ENCODE measurements at places on chromosomes 1 and 21.

- no peak for DNase-seq
Measured at GRCh38 chr1:230219174-230220067, 152.4 kb downstream of the GALNT2 start.

- no peak for DNase-seq
Measured at GRCh38 chr1:185808631-185809030, 74.4 kb downstream of the HMCN1 start.

DNA sequence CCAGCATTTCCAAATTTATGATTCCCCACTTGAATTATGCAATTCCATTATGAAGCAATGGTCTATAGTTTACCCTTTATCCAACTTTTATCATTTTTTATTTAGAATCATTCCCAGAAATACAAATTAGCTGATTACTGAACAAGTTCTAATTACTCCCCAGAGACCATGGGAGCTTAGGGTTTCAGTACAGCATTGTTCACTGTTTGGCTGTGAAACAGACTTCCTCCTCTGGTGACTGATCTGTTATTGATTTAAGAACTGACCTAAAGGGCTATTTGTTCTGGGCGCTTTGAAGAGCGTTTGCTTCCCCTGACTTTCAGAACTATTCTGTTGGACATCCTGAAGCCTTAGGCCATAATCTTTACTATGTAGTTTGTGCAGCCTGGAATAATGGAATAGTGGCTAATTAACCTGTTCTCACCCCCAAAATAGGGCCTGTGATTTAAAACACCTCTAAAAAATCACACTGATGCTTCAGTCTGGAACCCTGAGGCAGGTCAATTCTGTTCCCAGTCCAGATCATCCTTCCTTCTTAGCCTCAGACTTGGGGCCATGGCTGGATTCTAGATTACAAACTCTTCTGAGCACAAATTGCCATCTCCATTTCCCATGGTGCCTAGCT, 58.7 kb downstream of the ALG14 start:
- DNase-seq, result no peak

GRCh38 chr1:19310720-19311502, 1.0 kb downstream of the AKR7A2 start:
- no peak for DNase-seq

- no peak for DNase-seq
Measured at GRCh38 chr1:247212627-247213617, 41.1 kb upstream of the ZNF124 start.

DNA sequence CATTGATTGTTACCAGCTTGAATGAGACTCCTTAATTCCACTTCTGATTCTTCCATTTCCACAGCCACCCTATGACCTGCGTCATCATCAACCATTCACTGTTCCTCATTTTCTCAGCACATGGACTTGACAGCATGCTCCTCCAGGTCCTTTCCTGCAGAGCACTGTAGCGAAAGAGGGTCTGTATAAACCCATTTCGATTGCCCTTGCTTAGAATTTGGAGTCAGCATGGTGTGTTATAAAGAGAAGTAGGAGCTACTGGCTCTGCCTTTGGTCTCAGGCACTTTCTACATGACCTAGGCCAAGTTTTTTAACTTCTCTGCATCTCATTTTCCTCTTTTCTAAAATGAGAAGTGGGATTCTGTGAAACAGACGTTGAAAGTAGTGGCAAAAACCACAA, 133.8 kb downstream of the AK5 start:
- DNase-seq, result no peak

- DNase-seq, result peak; percentile 25
Measured at GRCh38 chr1:230977761-230978490, 735 bp downstream of the TTC13 start.

- no peak for DNase-seq
Measured at GRCh38 chr1:9291914-9292360, 757 bp upstream of the SPSB1 start.

GRCh38 chr1:162571696-162572095, 10.2 kb downstream of the UAP1 start:
- DNase-seq, result no peak

DNA sequence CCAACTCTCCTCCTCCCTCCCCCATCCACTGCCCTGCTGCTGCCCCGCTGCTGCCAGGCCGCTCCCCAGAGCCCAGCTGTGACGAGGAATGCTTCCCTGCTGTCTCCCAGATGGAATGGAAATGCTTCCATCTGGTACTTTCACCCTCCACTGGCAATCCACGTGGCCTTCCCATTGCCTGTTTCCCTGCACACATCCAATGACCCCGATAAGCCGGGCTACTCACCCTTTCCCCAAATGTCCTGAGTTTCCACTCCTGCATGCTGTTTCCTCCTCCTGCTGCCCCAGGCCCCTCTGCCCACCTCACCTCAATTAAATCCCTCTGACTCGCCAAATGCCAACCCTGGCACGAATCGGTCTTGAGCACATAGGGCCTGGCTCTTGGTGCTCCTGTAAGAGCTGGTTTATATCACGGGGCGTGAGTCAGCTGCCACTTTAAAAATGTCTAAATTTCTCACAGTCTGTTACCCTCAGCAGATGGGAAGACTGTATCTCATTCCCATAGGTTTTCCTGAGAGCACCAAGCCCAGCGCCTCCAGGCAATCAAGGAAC, 36.4 kb downstream of the MRAP start:
- DNase-seq, result no peak

DNA sequence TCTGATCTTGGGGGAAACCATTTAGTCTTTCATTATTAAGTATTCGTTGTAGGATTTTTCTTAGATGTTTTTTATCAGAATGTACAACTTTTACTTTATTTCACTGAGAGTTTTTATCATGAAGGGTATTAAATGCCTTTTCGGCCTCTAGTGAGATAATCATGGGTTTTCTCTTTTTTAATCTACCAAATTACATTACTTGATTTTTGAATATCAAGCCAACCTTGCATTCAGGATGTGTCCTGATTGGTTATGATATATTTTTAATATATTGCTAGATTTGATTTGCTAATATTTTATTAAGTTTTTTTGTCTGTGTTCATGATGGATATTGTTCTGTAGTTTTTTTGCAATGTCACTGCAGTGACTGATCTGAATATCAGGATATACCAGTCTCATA, 9.4 kb downstream of the NUF2 start:
- no peak for DNase-seq

GRCh38 chr1:18861590-18861989, 2.1 kb upstream of the TAS1R2 start:
- DNase-seq, result no peak
